ENCODE measurements at places on chromosomes 4 and X.

DNA sequence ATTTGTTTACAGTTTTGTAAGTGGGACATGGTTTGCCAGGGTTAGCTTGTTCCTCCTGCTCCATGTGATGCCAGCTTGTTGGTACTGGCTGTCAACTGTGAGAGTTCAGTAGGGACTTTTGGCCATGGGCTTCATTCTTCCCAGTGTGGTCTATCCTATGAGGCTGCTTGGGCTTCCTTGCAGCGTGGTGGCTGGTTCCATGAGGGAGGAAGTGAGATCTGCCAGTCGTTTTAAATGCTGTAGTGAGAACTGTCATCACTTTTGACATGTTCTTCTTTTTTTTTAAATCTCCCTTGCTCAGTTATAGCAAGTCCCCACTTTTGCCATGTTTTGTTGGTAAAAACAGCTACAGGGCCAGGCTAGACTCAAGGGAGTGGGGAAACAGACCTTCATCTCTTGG is 15.9 kb downstream of the NSD2 start:
- no peak for DNase-seq

DNA sequence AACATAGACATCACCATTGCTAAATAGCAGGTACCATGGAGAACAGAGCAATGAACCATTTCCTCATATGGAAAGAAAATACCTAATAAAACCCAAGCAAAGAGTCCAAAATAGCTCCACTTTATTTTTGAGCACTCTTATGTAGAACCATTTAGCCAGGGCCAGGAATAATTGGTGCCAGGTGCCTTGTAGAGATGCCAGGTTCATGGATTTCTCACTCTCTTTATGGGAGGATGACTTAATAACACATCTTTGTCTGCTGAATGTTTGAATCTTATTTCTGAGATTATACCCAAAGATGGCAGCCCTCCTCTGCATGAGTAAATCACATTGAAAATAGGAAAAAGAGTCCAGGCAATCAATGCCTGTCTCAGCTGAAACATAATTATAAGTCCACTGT is 212.3 kb upstream of the SFRP2 start:
- no peak for DNase-seq

GRCh38 chr4:15020502-15021286 is 18.4 kb downstream of the CPEB2 start:
- no peak for DNase-seq

DNA sequence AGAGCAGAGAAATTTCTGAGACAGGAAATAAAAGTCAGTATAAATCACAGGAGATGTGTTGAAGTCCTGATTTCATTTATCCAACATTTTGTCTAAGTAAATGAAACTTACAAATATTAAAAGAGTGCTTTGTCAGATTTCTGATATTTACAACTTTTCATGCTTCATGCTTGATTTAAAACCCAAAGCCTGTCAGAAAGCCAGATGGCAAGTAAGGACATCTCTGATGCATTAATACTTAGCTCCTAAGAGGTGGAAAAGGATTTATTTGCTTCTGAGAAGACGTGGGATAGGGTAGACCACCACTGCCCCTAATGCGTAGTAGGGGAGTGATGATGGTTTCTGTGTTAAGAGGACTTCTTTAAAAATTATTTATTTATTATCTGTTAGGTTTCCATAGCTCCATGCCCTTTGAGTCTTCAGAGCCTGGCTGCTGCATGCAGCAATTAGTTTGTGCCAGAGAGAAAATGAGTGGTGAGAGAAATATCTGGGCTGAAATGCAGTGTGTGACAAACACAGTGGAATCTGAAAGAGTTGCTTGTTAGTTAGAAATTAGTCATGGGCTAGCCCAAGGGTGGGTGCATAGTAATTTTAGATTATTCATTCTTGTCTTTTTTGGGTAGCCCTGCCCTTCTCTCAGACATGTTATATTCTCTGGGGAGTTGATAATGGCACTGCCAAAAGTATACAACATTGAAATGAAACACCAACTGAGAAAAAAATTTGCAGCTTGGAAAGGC is 333.8 kb downstream of the C4orf33 start:
- DNase-seq: no peak
